Activated T-cell treated with anti-CD3 and anti-CD28 coated beads for 24 hours (primary cell): ENCODE measurements at places on chromosomes 13 and 19.
A peak's percentile ranks its signal among the peaks of the same experiment; 100 is the strongest.

- no peak for DNase-seq
Observed at GRCh38 chr19:4988770-4989251, 19.9 kb downstream of the KDM4B start.

GRCh38 chr19:46495786-46496099 lies at the start of gene PNMA8B:
TSS of gene PNMA8B (minus strand) at chr19:46495867. CDS start at chr19:46495465, 402 bp downstream.
- DNase-seq = no peak

GRCh38 chr19:9144920-9145319 lies 4.7 kb downstream of the ZNF317 start:
- no peak for DNase-seq

GRCh38 chr19:8578642-8579265 lies 1.5 kb upstream of the MYO1F start:
- DNase-seq = peak; percentile 77

GRCh38 chr13:67120872-67121531 lies 109.1 kb downstream of the PCDH9 start:
- no peak for DNase-seq
